ENCODE measurements at places on chromosomes 11 and 22.

- no peak for DNase-seq
Observed at GRCh38 chr11:47616726-47617416, 22.7 kb upstream of the C1QTNF4 start.

DNA sequence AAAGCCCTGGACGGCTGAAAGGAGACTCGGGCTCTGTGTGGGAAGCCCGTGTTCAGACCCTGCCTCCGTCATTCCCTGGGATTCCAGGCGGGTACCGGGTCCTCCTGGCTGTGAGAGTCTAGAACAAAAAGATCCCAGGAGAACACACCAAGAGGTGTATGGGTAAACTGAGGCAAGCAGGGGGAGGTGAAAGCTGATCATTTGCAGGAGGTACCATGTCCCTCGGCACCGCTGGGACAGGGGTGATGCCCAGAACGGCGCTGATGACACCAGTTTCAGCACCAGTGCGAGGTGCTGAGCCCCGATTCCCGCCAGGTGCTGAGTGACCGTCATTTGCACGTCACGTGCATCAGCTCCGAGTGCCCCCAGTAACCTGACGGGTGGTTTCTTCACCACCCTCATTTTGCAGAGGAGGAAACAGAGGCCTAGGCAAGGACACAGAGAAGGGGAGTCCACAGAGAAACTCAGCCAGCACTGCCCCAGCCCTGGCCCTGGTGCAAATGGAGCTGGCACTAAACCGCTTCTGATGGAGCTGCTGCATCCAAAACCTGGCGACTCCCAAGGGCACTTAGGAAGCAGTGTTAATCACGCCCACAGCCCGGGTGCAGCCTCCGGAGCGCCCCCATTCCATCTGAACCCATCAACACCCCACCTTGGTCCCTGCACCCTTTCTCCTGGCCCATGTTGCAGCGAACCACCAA is 16.8 kb downstream of the MACROD1 start:
- DNase-seq, result no peak

DNA sequence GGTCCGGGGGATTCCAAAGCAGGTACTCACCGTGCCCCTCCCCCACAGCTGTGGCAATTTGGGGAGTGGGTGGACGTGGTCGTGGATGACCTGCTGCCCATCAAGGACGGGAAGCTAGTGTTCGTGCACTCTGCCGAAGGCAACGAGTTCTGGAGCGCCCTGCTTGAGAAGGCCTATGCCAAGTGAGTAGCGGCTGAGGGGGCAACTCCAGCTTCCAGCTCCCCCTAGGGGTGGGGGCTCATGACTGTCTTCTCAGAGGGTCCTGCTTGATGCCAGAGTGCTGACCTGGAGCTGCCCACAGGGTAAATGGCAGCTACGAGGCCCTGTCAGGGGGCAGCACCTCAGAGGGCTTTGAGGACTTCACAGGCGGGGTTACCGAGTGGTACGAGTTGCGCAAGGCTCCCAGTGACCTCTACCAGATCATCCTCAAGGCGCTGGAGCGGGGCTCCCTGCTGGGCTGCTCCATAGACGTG is 4.2 kb downstream of the CAPN1 start:
- no peak for DNase-seq

- DNase-seq, result no peak
Observed at GRCh38 chr11:7668464-7668863, 4.8 kb downstream of the CYB5R2 start.

DNA sequence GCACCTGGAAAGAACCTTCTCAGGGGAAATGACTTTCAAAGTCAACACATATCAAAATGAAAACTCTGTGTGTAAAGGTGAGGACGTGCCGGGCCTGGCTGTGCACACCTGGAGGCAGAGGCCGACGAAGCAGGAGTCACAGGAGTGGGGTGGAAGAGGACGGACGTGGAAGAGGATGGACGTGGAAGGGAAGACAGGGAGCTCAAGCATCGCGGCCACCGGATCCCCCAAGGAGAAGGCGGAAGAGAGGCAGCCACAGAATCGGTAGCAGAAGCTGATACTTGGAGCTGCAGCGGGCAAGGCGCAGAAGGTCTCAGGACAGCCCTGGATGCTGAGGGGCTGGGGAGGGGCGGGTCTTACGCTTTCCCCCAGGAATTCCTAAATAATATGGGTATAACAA is 519.8 kb downstream of the BRD1 start:
- DNase-seq, result no peak
